Activated CD4-positive, alpha-beta T cell treated with anti-CD3 and anti-CD28 coated beads, Interleukin-2, amount 10 ng/mL, durations not matched to agents 7 days and 5 days (primary cell): ENCODE measurements at places on chromosomes 1 and 21.

DNA sequence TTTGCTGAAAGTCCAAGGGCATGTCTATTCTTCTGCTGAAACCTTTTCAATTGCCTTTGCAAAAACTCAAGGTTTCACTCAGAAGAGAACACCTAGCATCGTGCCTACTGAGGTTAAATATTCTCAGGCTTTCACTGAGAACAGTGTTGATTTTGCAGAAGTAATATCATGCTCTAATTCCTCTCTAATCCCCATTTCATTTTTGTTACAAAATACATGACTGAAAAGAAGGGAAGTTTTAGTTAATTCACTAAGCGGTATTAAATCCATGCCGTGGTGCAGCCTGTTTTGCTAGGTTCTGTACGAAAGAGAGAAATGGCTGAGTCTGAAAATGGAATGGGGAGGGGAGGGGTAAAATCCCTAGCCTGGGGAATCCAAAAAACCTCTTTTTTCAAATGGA, 163.2 kb upstream of the CAMK1G start:
- no peak for DNase-seq

GRCh38 chr1:31524186-31524901, 52.0 kb upstream of the TINAGL1 start:
- no peak for DNase-seq

GRCh38 chr21:32705139-32705538, 22.7 kb downstream of the SYNJ1 start:
- no peak for DNase-seq

- DNase-seq: peak; percentile 83
Observed at GRCh38 chr1:24925082-24925779, 4.8 kb downstream of the RUNX3 start.

DNA sequence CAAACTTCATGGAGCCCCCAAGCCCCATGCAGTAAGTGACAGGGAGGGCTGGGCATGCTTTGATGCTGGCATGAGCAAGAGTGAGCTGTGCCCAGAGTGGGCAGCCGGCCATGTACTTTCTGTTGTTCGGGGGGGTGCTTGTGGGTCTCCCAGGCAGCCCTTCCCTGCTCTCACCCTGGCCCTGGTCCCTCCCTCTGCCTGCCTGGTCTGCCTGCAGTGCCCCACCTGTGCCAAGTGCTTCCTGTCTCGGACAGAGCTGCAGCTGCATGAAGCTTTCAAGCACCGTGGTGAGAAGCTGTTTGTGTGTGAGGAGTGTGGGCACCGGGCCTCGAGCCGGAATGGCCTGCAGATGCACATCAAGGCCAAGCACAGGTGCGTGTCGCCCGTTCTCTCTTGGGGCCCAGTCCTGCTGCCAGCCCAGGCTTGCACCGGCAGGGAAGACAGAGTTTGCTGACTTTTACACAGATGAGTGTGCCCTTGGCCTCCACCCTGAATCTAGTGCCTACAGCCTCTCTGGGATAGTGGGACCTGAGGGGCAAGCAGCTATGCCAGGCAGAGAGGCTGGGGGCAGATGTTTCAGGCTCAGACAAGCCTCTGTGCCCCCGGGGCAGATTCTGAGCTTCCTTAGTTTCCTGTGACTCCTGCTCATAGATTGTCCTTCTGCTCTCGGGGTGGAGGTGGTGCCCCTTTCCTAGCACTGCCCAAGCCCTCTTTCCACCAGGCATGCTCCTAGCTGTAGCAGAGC, 7.6 kb downstream of the ZBTB48 start:
- DNase-seq: no peak

DNA sequence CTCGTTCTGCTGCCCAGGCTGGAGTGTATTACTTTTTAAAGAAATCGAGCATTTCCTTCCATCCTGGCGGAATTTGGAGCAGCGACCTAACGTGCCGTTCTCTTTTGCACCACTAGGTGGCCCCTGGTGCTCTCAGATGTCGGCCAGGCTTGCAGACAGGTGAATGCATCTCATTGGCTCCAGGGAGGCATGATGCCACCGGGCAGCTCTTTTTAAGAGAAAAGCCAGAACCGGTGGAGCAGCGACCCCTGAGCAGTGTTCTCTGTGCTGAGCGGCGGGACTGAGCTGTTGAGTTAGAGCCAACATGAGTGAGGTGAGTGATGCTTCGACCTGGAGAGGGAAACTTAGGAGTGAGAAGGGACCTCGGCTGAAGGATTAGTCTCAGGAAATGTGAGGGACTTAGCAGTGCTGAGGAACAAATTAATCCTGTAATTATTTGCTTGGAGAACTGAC, at the start of gene PCP4:
PCP4 (plus strand) TSS at position 241 of the 453 bp plus-strand sequence; CDS start at position 305, 64 bp downstream.
- peak; percentile 31 for DNase-seq

DNA sequence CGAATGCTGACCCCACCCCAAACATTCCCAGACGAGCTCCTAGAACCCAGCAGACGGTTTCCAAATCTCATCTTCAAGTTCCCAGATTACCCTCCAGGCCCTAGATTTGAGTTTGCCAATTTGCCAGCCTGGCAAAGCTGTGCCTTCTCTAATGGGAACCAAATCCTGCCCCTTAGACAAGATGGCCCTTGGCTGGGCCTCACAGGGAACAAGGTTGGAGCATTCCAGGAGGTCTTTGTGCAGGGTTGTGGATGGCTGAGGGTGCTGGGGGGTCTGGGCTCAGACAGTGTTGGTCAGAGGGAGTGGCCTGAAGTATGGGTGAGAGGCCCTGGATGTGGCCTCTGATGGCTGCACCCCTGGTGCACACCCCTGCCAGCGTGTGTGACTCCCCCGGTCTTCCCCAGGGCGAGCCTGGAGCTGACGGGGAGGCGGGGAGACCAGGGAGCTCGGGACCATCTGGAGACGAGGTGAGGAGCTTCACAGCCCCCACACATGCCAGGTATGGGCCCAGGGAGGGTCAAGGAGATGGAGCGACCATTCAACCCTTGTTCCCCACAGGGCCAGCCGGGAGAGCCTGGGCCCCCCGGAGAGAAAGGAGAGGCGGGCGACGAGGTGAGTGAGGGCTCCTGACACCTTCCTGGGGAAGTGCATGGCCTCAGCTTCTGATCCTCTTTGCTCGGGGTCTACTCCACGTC, 10.2 kb downstream of the COL6A1 start:
- no peak for DNase-seq

DNA sequence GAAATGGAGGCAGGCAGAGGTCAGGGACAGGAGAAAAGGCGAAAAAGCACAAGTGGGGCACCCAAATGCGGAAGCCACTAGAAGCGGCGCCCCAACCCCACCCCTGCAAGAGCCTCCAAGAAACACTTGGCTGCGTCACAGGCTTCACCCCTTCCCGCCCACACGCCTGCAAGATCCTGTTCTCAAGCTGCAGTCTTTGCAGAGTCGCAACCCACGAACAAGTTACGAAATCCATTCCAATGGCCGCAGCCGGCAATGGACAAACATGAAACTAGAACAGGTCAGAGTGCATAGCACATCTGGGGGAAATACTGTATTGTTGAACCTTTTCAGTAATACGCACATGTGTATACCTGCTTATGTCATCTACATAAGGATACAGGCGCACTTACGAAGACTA, 103.6 kb downstream of the PSMG1 start:
- DNase-seq: no peak

DNA sequence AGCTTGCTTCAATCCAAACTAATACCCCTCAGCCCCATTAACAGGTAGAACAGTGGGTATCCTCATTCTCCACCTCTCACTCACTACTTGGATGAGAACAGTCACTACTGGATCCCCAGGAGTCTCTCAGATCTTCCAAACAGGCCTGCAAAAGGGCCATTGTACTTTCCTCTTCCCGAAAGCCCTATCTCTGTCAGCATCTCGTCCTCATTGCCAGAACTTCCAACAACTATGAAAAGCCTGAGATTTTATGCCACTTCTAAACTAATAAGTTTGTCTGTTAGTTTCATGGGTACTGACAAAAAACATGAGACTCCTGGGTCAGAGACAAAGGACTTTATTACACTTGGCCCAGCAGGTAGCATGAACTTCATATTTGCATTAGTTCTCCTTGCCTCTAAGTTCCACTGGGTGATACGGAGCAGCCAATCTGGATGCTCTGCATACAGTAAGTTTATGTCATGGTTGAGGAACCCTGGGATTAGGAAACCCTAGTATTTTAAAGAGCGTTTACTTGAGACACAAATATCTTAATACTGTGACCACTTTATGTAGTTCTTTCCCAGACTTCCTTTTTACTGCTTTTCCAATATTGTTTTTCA, 38.1 kb downstream of the VANGL2 start:
- no peak for DNase-seq
